ENCODE measurements at places on chromosomes 2 and 18.

- no peak for DNase-seq
These were observed 88.0 kb upstream of the CELF4 start for GRCh38 chr18:37653618-37654017.

DNA sequence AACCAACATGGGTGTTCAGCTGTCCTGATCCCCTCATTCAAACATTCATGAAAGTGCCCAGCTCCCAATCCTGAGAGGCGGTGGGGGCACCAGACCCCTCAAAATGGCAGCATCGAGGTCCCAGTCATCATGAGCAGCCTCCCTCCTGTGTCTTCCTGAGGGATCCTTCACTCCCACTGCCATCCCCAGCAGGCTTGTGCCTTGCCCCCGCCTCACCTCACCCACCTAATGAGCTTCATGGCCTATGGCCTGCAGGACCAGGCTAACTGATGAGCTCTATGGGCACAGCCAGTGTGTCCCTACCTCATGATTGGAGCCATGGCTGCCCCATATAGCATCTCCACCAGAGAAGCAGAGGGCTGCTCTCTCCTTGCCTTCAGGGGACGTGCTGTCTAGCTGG, 47.3 kb upstream of the SLC14A2 start:
- DNase-seq = no peak

DNA sequence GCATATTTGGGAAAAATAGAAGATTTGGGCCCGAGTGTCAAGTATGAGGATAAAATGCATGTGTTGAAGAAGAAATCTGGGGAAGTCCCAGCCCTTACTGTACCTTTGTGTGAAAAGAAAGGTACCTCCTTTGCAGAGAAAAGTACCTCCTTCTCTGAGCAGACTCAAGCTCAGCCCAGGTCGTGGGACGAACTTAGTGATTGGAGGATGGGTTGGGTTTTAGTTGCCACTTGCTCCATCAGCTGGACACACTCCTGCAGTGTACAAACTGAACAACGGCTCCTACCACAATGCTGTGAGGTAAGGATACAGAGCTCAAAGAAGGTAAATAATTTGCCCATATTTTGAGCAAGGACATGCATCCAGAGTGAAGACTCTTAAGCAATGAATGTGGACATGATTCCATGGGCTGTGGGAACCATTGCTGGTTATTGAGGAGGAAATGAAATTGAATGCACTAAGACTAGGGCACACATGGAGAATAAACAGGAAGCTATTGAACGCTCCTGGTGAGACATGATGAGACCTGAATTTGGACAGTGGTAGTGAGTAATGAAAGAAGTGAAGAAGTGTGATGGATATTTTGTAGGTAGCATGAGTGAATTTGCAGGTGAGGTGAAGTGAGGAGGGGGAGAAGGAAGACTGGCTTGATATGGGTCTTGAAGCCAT, 49.8 kb upstream of the IL1RL1 start:
- DNase-seq = no peak

DNA sequence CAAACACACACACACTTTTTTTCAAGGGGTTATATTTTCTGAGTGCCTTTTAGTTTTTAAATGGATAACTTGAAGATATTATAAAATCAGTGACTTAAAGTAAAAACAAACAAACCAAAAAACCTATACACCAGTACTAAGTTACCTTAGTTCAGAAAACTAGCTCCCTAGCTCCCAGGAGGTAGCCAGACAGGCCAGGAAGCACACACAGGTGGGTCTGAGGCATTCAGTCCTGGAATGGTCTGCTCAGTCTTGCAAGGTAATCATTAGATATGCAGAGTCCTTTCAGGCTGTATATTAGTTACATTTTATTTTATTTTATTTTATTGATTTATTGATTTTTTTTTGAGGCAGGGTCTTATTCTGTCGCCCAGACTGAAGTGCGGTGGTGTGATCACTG, 10.7 kb upstream of the DYNC2LI1 start:
- DNase-seq = no peak

DNA sequence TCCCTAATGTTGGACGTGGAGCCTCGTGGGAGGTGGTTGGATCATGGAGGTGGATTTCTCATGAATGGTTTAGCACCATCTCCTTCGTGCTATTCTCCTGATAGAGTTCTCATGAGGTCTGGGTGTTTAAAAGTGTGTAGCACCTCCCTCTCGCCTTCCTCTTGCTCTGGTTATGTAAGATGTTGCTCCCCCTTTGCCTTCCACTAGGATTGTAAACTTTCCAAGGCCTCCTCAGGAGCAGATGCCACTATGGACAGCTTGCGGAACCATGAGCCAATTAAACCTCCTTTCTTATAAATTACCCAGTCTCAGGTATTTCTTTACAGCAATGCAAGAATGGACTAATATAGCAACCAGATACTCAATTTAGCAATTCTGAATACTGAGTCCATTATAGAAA, 82.4 kb upstream of the PELI1 start:
- DNase-seq = peak; percentile 51

GRCh38 chr2:101151859-101152271, 683 bp upstream of the TBC1D8 start:
- no peak for DNase-seq

- peak; percentile 9 for DNase-seq
These were observed at the start of gene IGFBP2 for GRCh38 chr2:216632952-216633615. Gene IGFBP2, plus strand, starts transcription at chr2:216633420. Its CDS starts 104 bp downstream, at chr2:216633524.

DNA sequence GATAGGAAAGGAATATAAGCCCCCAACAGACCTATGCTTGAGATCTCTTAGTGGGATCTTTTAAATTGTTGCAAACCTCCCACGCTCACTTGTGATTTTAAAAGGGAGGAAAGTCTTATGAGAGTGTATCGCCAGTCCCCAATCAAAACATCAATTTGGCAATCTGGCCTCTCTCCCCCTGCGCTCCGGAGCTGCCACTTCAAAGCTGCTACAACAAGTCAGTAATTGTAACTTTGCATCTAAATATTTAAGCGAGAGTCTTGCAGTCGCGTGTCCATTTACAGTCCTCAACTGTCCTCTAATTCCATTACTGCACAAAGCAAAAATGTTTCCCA, 8.4 kb downstream of the PAX3 start:
- no peak for DNase-seq

- peak; percentile 5 for DNase-seq
These were observed 464.1 kb downstream of the TNS1 start for GRCh38 chr2:217538719-217539118.

DNA sequence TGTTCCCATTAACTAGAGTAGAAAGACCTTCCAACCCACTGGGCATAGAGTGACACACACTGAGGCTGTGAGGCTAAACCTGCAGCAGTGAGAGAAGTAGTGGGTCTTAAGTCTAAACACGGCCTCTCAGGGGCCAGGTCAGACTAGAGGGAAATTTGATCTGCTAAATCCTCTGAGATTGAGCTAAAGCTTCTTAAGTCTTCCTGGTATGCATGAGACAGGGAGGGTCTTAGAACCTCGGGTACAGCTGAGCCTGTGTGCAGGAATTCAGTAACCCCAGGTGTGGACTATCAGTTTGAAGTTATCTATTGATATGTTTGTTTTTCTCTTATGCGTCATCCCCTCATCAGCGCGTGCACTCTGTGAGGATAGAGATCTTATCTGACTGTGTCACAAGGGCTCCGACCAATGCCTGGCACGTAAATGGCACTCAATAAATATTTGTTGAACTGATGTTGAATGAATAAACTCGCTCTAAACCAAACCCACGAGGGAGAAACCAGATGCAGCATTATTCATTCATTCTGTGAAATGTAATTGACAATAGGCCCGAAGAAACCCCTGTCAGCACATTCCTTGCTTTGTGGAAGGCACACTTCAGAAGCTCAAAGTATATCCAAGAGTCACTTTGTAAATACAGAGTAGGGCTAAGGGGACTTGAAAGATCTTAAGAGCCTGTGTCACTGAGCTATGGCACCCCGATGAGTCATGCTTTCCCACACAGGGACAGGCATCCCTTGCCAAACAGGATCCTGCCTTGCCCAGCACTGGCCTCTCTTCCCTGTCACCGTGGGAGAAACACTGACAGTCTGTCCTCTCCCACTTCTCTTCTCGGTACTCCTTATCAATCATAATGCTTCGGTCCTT, 21.7 kb upstream of the RAB10 start:
- peak; percentile 46 for DNase-seq

- DNase-seq = no peak
These were observed 244.8 kb downstream of the PRKCE start for GRCh38 chr2:45896311-45896710.

GRCh38 chr2:172947461-172948153, 128.0 kb upstream of the MAP3K20 start:
- DNase-seq = no peak

DNA sequence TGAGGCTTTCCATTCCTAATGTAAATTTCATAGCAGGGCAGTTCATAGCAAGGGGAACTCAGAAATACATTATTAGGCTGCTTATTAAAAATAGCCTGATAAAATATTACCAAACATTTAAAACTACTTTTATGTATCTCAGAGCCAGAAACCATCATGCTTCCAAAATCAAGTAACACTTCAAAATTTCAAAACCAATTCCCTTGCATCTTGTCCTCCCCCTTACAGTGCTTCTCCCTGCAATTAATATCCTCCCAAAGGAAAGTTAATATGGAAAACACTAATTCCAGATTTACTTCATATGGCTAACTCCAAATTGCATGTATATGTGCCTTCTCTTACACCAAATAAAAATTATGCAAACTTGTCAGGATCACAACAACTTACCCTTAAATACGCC, 6.6 kb downstream of the PLEKHH2 start:
- DNase-seq = no peak

GRCh38 chr2:131143803-131144202, 38.7 kb downstream of the PLEKHB2 start:
- no peak for DNase-seq

GRCh38 chr2:156896294-156896693, 361.2 kb upstream of the GALNT5 start:
- DNase-seq = no peak

GRCh38 chr2:55761024-55761423, 67.4 kb upstream of the PNPT1 start:
- no peak for DNase-seq

DNA sequence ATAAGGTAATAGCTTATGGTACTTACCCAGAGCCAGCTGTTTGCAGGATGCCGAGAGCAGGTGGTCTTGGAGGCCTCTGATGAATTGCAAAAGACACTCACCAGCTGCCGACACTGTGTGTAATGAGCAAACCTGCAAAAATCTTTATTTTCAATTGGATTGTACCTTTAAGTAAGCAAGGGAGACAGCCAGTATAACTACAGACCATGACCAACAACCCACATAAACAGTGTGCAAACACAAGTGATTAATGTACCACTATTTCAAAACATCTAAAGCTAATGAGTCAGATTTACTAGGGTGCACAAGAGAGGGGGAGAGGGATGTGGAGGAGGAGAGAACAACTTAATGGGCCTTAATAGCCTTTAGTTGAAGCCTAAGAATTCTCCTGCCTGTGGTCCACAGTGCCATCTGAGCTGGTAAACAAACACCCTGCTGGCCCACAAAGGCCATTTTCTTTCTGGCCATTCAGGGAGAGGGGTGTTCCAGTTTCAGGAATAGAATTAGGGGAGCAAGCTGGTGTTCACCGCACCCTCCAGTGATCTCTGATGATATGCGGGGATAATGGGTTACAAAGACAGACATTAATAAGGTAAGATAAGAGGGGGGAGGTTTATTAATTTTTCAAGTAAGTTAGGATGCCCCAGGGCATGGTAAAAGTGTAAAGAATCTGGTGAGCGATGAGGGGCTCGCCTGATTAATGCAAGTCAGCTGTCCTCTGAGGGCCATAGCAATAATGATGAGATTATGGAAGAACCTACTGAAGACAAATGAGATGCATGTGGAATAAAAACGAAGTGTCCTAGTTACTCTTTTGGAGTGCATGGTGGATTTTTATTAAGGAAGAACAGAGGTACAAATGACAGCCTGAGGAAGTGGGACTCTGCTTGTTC, 196.4 kb downstream of the HRH4 start:
- DNase-seq = peak; percentile 86

DNA sequence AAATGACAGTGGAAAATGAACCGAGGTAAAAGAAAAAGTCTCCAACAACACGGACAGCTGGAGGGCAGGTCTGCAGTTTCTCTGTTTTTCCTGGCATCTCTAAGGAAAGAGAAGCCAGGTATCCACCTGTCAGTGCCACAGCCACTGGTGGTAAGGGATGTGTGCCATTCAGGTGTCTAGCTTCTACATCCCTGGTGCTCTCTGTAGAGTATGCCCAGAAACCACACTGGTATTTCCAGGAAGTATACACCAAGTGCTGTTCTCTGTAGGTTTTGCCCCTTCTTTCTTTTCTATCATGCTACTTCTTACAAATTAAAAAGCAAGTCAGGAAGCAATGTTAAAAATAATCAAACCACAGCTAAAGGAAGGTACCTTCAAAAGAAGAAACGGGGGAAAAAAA, 7.6 kb upstream of the AGFG1 start:
- DNase-seq = no peak

GRCh38 chr2:222927600-222927999, 66.8 kb downstream of the ACSL3 start:
- DNase-seq = no peak

- peak; percentile 12 for DNase-seq
These were observed 355.6 kb downstream of the PAX3 start for GRCh38 chr2:221943076-221943810.

GRCh38 chr2:233130024-233130423, 69.9 kb downstream of the INPP5D start:
- DNase-seq = no peak

- DNase-seq = no peak
These were observed 14.0 kb downstream of the NABP1 start for GRCh38 chr2:191691898-191692297.

- DNase-seq = peak; percentile 14
These were observed 83.3 kb downstream of the LIMS1 start for GRCh38 chr2:108617617-108618016.

DNA sequence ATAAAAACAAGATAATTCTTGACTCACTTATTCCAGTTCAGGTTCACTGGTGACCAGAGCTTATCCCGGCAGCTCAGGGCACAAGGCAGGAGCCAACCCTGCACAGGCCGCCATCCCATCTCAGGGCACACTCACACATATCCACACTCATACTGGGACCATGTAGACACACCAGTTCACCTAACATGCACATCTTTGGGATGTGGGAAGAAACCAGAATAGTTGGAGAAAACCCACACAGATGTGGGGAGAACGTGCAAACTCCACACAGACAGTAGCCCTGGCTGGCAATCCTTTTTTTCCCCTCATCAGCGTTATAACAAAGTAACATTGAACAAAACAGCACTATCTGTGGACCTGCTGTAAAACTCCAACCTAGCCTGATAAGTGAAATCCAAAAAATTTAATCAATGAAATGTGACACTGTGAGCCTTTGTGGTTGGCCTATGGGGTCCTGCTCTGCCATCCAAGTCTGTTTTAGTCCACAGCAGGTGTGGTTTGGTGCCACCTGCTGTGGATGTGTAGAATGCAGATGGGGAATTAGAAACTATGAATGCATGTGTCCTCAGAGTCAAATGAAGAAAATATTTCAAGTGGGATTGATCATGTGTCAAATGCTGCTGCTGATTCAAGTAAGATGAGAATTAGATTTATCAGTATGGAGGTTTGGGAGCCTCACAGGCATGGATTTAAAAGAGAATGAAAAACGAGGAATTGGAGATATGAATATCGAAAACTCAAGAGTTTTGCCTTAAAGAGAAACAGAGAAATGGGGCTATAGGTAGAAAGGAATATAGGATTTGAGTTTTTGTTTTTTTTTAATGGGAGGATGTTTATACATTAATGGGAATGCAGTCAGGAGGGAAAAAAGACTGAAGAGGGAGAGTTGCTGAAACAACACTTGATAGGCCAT, 47.0 kb downstream of the UGP2 start:
- DNase-seq = peak; percentile 50

GRCh38 chr2:86695053-86695691, 24.9 kb upstream of the RMND5A start:
- no peak for DNase-seq

GRCh38 chr2:237956402-237956736, 10.4 kb upstream of the UBE2F start:
- DNase-seq = no peak
